ENCODE measurements at places on chromosomes 4 and X.

DNA sequence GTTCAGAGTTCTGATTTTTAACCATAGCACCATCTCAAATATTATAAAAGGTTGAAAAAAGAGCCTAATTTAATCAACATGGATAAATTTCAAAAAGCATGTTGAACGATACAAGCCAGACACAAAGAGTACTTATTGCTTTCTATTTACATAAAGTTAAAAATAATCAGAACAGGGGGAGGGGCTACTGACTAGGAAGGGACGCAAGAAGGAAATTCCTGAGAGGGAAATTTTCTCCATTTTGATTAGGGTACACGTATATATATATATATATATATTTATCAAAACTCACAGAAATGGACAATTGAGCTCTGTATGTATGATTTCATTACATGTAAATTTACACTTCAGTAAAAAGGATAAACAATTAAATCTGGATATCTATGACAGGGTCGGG lies 482 bp upstream of the MBTPS2 start:
- peak; percentile 58 for DNase-seq

DNA sequence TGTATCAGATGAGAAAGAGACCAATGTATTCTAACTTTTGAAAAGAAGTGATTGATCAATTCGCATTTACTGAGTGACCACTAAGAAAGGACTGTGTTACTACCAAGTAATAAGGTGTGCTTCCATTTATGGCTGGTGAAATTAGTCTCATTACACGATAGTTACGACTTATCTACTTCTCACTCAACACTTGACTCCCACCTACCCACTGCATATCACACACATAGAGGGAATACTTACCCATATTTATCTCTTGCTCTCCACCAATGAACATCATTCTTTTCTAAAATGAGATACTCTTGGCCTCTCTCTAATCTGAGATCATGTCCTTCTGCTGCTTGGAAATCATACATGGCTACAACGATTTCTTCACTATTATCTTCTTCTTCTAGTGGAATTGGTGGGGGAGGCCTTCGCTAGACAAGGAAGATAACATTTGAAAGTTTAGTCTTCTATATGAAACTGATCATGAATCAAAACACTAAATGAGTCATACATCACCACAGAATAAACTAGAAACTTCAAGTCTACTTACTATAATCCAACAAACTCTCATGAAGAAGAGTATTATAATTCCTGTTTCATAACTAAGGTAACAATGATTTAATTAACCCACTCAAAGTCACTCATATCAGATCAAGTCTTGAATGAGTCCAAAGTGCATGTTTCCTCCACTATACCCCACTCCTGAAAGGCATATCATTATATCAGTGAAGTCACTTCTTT lies 33.7 kb upstream of the TXK start:
- DNase-seq = no peak

DNA sequence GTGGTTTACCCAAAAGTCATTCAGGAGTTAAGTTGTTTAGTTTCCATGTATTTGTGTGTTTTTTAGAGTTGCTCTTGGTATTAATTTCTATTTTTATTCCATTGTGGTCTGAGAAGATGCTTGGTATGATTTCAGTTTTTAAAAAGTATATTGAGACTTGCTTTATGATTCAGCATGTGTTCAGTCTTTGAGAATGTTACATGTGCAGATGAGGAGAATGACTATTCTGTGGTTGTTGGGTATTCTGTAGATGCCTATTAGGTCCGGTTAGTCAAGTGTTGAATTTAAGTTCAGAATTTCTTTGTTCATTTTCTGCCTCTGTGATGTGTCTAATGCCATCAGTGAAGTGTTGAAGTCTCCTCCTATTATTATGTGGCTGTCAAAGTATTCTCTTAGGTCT lies 249.4 kb downstream of the ARHGAP10 start:
- DNase-seq = peak; percentile 44

GRCh38 chrX:148534291-148534690 lies 33.9 kb downstream of the AFF2 start:
- DNase-seq = no peak

GRCh38 chr4:101175896-101176676 lies 171.2 kb downstream of the PPP3CA start:
- no peak for DNase-seq

- no peak for DNase-seq
Observed at GRCh38 chrX:148938348-148938747, 437.9 kb downstream of the AFF2 start.

DNA sequence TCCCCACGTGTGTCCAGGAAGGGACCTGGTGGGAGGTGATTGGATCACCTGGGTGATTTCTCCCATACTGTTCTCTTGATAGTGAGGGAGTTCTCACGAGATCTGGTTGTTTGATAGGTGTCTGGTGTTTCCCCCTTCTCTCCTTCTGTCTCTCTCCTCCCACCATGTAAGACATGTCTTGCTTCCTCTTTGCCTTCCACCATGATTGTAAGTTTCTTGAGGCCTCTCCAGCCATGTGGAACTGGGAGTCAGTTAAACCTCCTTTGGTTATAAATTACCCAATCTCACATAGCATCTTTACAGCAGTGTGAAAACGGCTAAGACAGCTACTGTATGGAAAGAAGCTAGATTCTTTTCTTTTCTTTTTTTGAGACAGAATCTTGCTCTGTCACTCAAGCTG lies 21.6 kb upstream of the FGG start:
- no peak for DNase-seq

DNA sequence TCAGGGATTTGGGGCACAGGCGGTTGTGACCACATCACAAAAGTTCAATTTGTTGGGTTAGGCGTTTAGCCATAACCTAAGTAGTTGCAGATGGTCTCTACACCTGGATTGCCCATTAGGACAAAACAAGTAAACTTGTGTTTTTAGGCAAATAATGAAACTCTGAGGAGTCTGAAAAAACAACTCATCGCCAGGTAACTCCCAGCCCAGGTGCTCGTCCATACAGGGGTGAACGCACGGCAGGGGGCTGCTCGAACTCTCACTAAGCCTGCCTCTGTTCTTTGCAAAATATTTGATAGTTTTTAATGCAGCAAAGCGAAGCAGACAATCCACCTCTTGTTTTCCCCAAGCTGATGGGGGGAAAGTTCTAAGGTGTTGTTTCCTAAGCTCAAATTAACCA lies 559 bp upstream of the RHOH start:
- DNase-seq = no peak

- DNase-seq = no peak
Observed at GRCh38 chr4:176595257-176595656, 197.5 kb downstream of the VEGFC start.

DNA sequence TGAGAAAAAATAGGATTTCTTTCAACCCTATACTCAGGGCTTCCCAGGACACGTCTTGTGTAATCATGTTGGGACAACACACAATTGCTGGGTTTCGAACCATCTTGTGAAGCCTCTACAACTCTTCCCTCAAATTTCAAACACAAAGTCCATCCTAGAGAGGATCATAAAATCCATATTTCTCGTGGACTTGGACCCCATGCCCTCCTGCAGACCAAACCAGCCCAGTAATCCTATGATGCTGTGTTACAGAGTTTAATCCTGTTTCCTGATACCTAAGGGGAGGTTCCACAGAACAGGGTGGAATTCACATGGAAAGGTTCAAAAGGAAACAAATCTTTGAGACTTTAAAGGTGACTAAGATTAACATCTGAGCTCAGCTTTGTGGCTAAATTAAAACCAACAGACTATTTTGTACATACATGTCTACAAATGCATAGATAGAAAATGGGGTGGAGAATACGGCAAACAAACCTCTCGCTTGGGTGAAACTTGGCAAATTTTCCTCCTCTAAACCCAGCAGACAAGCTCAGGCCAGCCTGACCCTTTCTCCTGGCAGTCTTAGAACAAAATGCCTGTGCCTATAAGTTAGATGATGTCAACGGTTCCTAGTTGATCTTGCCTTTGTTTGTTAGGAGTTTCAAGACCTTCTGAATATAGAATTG lies 38.1 kb downstream of the EGFL6 start:
- no peak for DNase-seq

GRCh38 chr4:77501851-77502250 lies 103.8 kb upstream of the CXCL13 start:
- no peak for DNase-seq

GRCh38 chr4:60500810-60501209 lies 699.3 kb upstream of the ADGRL3 start:
- DNase-seq = peak; percentile 9

- peak; percentile 3 for DNase-seq
Observed at GRCh38 chrX:19990151-19990555, 708 bp downstream of the BCLAF3 start.

DNA sequence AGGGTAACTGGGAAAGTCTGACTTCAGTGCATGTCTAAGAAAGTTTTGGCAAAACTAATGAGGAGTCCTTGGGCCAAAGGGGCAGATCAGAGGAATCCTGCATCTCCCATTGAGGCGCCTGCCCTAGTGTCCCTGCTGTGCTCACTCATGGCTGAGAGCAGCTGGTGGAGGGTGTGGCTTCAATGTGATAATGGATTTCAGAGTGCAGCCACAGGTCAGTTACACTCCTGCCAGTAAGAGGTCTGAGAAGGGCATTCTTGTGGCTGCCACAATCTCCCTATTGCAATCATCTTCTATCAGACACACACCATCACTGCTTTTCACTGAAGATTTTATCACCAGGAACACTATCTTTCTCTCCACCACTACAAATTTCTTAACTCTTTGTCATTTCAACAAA lies 457.1 kb downstream of the MID1IP1 start:
- peak; percentile 2 for DNase-seq

- peak; percentile 3 for DNase-seq
Observed at GRCh38 chr4:176002007-176002613, 63.5 kb upstream of the WDR17 start.

GRCh38 chr4:188780686-188781085 lies 641.4 kb downstream of the TRIML1 start:
- DNase-seq = no peak

- DNase-seq = no peak
Observed at GRCh38 chr4:79676705-79677104, 268.7 kb upstream of the GK2 start.

- DNase-seq = peak; percentile 39
Observed at GRCh38 chrX:150361070-150361776, 1.9 kb upstream of the MAMLD1 start.

- peak; percentile 63 for DNase-seq
Observed at GRCh38 chr4:81472281-81473182, 825 bp upstream of the RASGEF1B start.

DNA sequence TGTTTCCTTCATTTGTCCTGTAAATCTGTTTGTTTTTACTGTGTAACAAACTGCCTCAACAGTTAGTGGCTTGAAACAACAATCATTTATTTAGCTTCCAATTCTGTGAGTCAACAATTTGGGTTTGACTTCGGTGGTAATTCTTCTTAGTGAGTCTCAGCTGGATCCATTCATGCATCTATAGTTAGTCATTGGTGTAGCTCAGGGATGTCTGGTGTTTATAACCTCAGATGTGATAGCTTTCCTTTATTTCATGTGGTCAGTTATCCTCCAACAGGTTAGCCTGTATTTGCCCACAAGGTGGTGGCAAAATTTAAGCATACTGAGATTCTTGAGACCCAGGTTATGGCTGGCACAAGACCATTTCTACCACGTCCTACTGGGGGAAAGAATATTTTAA lies 1267.2 kb downstream of the RAPGEF2 start:
- peak; percentile 4 for DNase-seq

- peak; percentile 59 for DNase-seq
Observed at GRCh38 chr4:1249731-1250526, 999 bp upstream of the CTBP1 start.

DNA sequence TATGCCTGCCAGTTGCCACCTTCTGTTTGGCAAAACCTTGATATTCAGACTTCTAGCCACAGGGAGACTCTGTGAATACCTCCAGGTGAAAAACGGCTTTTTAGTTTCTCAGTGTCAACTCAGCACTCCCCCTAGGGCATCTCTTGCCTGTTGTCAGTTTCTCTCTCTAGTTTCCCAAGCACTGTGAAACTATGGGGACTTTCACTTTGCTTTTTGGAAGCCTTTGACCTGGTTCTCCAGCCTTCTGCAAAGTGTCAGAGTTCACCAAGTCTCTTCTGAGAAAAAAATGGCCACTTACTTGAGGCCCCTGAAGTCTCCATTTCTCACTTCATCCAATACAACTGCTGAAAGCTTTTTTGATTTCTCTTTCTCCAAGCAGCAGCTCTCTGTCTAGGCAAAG lies 521.5 kb downstream of the INPP4B start:
- DNase-seq = no peak

DNA sequence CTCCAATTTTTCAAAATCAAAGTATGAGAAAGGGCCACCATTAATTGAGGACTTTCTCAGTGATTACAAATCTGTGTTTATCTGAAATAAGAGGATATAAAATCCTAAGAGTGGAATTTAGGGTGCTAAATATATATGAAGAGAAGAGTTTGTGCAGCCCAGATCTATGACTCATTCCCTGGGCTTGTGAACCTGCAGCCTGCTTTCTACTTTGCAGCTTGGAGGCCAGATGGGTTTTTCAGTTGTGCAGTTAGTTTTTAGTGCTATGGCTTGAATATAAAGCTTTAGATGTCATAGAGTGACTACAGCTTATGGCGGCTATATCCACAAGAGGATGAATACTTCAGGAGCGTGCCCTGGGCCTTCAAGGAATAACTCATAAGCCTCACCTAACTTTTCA lies 1391.1 kb downstream of the FSTL5 start:
- DNase-seq = peak; percentile 4

DNA sequence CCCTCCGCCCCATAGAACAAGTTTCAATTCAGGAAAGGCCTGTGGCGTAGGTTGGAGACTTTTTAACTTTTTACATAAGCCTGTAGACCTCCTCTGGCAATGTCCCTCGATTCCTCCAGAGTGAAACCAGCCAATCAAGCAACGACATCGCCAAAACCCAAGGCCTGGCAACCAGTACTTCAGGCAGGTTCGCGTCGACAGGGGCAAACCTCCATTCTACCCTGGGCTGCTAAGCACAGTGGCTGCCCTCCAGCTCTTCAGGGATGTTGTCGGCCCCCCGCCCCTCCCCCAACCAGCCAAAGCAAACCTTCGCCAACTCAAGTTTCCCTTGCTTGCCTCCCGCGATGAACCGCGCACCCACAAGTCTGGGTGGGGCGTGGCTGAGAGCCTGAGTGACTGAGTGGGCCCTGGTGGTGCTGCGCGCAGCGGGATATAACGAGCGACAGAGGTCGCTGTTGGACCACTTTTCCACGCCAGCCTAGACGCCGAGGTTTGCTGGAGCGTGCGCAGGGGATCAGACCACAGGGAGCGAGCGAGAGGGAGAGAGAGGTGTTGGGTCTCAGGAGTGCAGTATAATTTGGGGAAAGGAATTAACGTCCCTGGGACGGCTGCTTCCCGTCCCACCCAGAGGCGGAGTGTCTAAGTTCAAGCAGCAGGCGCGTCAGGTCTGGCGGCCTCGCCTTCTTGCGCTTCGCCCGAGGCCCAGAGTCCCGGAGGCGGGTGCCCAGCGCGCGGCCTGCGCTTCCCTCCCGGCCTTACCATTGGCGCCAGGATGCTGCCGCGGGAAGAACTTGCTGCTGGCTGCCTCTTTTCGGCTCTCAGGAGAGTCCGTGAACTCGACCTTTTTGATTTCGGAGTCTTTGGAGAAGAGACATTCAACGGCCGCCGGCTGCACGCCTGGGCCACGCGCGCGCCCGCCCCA lies 9.0 kb upstream of the PITX2 start:
- DNase-seq = peak; percentile 72

DNA sequence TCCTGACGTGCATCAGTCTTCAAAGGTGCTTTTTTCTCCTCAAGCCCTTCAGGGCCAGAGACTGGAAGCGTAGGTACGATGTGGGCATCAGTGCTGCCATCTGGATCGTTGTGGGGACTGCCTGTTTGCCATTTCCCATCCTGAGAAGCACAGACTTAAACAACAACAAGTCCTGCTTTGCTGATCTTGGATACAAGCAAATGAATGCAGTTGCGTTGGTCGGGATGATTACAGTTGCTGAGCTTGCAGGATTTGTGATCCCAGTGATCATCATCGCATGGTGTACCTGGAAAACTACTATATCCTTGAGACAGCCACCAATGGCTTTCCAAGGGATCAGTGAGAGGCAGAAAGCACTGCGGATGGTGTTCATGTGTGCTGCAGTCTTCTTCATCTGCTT lies 15.7 kb downstream of the P2RY10 start:
- no peak for DNase-seq

Measured in choroid plexus epithelial cell (primary cell).